ENCODE measurements at places on chromosomes 3 and 15.

- no peak for DNase-seq
These were observed 80.7 kb downstream of the NR1I2 start for GRCh38 chr3:119862616-119863015.

- peak; percentile 27 for DNase-seq
These were observed 36.0 kb downstream of the MORC1 start for GRCh38 chr3:109081746-109082510.

- DNase-seq, result no peak
These were observed 464.9 kb upstream of the RBMS3 start for GRCh38 chr3:28816017-28816416.

DNA sequence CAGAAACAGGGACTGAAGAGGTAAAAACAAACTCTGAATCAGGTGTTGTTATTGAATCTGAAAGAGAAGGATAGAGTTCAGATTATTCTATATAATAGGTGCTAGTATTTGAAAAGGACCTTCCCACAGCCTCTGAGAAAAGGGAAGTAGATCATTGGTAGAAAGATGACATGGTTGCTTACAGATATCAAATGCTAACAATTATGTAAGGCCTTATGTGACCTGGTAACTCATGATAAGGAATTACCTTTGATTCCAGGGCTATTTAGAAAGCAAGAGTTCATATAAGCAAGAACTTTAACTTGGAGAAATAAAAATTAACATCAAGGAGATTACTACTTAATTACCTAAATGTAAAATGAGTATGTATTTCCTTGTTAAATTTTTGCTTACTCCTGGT is 7.6 kb downstream of the SLC27A2 start:
- DNase-seq, result no peak

DNA sequence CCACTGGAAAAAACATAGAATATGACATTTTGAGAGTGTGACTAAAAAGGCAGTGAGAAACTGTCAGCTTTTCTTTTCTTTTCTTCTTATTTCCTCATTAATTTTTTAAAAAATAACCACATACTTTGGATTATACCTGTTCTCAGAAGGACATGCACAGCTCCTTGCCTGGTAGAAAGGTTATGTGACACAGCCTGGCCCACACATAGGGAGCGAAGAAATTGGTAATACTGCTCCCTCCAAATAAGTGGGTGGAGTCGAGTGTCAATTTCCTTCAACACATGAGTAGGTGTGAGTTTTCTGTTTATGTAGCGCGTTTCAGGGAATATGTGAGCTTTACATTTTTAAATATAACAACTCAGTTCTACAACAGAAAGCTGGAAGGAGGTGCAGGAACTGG is 28.9 kb upstream of the RAD18 start:
- no peak for DNase-seq

DNA sequence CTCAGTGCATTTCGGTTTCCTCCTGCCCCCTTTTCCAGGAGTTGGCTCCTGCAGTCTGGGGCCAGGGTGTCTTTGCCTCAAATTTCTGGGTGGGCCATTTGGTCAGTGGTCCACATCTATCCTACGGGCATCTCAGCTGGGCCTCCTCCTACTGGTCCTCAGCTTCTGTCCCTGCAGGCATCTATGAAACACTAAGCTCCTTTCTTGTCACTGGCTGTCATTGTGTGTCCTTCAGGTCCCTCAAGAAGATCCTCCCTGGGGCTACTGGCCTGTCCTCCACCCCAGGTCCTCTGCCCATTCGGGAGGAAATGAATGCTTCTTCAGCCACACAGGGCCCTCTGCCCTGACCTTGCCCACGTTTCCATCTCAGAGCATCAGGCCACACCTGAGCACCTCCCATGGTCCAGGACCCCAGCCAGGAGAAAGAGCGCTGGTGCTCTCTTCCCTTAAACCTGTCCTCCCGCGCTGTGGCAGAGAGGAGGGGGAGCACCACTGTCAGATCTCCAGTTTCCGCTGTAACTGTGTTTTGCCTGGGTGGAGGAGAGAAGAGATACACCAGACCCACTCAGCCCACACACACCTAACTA is 1.8 kb downstream of the PRR23E start:
- no peak for DNase-seq

DNA sequence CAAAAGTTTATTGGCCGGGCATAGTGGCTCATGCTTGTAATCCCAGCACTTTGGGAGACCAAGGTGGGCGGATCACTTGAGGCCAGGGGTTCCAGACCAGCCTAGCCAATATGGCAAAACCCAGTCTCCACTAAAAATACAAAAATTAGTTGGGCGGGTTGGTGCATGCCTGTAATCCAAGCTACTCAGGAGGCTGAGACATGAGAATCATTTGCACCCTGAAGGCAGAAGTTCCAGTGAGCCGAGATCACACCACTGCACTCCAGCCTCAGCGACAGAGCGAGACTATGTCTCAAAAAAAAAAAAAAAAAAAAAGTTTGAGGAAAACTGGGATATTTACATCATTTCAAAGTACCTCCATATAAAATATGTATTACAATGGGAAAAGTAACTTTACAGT is 40.4 kb downstream of the ETFA start:
- DNase-seq, result no peak

DNA sequence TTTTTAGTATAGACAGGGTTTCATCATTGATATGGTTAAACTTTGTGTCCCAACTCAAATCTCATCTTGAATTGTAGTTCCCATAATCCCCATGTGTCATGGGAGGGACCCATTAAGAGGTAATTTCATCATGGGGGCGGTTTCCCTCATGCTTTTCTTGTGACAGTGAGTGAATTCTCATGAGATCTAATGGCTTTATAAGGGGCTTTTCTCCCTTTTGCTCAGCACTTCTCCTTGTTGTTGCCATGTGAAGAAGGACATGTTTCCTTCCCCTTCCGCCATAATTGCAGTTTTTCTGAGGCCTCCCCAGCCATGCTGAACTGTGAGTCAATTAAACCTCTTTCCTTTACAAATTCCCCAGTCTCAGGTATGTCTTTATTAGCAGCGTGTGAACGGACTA is 20.2 kb upstream of the ZNF710 start:
- no peak for DNase-seq

DNA sequence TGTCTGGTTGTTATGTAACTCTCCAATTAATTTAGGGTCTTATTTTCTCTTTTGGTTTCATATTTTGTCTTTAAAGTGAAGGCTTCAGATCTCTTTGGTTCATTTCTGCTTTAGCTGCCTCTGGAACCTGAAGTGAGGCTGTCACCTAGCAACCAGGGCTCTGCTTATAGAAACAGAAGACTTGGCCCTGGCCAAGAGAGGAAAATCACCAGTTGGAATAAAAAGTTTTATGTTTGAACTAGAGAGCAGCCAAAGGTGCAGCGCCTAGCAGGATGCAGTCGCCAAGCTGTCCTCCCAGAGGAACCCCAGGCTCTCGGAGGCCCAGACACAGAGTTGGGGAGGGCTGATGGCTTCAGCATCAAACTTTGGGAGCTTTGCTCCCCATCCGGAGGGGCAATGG is 41.1 kb downstream of the LYZL4 start:
- DNase-seq, result no peak

- peak; percentile 99 for DNase-seq
These were observed 291.2 kb upstream of the KCNMB2 start for GRCh38 chr3:178244733-178245709.

DNA sequence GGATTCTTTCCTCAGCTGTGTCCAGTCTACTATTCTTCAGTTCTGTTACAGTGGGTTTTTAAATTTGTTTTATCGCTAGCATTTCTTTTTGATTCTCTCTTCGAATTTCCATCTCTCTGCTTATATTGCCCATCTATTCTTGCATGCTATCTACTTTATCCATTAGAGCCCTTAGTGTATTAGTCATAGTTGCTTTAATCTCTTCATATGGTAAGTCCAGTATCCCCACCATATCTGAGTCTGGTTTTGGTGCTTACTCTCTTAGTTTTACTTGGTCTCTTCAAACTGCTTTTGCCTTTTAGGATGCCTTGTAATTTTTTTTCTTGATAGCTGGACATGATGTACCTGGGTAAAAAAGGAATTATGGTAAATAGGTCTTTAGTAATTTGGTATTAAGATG is 9.1 kb downstream of the TIMMDC1 start:
- DNase-seq, result no peak

All from NCI-H146 (cell line).